ENCODE measurements at places on chromosomes 13 and 19.

- peak; percentile 74 for DNase-seq
These were observed 51.5 kb downstream of the SOX21 start for GRCh38 chr13:94660695-94661326.

DNA sequence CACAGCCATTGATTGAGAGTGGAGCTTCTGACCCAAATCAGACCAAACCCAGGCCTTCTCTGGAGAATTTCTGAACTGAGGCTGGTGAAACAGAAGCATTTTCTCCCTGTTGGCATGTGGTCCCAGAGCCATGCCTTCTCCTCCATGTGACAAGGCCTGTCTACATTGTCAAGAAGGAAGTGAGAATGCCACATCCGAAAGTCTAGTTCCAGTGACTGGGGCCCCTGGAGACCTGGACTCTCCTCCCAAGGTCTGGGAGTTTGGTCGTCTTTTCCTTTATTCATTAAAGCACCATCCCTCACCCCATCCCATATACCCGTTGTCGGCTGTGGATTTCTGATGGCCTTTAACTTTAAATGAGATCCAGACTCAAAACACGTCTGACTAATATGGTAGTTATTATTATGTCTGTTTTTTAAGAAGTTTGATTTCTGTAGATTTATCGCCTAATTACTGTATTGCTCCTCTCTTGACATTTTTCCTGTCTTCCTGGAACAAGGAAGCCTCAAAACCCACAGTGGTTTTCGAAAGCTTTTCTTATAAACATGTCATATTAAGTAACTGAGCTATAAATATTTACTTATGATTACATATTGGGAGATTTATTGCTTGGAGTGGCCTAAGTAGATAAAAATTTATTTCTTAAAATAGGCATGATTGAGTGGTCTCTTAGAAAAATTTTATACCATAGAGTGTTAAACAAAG is 128.3 kb upstream of the FRY start:
- no peak for DNase-seq

DNA sequence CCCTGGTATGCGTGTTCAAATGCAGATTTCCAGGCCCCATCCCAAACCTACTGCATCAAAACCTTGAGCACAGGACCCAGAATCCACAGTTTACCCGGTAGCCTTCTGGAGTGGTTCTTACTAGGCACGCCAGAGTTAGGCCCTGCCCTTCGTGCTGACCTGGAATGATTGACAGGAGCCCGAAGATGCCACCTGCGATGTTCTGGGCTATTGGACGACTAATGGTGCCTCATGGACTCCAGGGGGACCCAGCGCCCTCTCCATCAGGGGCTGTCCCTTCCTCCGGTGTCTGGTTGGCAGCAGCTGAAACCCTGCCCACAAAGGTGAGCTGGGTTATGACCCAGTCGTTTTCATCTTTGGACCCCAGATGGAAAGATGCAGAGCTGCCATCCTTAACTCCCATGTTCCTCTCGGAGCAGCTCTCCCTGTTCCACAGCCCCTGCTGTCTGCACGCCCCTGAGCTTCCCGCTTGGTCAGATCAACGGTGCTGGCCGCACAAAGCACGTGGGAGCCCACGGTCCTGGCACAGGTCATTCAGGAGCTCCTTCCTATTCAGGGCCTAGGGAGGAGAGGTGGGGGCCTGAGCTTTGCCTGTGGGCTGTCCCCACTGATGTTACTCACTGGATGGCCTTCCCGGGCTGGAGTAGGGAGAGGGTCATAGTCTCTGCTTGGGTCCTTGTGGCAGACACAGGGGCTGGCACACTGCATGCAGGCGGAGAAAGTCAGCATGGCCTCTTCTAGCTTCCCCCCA is 65.8 kb downstream of the GPR12 start:
- DNase-seq, result no peak

DNA sequence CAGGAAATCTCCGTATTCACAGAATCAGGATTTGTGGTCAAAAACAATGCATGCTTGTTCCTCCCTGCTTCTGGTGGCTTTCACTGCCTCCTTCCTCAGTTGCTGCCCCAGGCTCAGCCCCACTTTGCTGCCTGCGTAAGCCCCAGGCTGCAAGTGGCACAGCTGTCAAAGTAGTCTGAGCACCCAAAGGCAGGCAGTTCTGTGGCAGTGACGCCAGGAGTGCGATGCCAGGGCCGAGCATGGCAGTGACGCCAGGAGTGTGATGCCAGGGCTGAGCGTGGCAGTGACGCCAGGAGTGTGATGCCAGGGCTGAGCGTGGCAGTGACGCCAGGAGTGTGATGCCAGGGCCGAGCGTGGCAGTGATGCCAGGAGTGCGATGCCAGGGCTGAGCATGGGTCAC is 77.3 kb upstream of the GPR183 start:
- DNase-seq, result no peak

DNA sequence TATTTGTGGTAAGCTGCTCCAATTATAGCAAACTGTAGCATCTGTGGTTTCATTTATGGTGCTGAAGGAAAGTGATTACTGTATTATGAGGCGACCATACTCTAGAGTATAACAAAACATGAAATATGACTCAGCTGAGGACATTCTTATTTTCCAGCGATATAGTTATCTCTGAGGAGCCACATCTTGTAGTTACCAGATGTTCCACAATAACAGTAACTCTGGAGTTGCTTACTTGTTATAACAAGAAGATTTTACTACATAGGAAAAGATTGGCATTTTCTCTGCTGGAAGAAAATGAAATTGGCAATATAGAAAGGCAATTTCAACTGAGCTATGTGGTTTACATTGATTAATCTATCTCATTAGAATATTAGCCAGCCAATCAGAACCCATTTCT is 1634.2 kb downstream of the PCDH9 start:
- no peak for DNase-seq

DNA sequence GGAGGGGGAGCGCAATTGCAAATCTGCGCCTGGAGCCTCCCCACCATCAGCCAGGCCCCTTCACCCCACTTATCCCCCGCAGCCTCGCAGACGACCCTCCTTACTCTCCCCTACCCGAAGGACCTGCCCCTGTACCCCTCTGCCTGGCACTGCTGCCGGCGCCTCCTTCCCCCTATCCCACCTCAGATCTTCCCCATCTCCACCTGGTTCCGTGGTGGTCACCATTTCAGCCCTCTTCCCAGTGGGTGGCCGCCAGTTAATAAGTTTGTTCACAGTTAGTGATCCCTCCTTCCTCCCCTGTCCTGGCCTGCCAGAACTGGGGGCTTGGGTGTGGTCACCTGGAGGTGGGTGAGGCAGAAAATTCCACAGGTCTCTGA is 397 bp downstream of the SLC44A2 start:
- DNase-seq, result no peak

DNA sequence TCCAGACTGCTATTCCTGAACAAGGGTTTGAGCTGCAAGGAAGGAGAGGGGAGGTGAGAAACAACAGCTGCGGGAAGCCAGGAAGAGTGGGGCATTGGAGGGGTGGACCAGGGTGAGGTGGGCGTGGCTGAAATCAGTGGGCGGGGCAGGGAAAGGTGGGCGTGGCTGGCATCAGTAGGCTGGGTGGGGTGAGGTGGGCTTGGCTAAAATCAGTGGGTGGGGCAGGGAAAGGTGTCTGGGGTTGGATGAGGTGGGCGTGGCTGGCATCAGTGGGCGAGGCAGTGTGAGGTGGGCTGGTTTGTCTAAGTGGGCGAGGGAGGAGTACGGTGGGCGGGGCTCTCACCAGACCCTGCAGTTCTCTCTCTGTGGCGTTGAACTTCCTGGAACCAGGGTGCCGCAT is 87.6 kb downstream of the MUC16 start:
- no peak for DNase-seq

DNA sequence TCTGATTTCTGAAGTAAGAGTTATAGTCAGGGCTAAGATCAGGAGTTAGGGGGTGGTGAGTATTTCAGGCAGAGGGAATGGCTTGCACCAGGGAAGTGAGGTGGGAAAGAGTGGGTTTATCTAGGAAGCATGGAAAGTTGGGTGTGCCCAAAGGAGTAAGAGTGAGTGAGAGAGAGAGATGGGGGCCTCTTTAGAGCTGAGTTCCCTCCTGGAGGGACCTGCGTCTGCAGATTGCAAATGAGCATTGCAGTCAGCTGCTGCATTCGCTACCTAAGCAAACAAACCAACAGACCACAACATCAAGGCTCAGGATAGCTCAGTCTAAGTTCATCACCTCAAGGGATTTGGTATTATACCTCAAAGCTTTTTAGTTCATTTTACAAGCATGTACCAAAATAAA is 405.8 kb downstream of the FGF9 start:
- DNase-seq, result peak; percentile 34

DNA sequence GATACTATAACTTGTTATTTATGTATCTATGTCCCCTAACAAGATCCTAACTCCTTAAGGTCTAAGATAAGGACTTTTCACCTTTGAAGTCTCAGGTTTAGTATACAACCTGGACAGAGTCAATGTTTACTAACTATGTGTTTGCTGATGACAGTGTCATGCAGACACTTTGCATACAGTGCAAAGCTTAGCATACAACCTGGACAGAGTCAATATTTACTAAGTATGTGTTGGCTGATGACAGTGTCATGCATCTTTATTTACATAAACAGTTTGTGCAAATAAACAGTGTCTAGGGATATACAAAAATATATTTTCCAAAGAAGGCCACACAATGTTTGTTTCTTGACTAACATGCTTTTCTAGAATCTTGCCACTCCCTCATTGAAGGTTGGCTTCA is 34.7 kb downstream of the DCT start:
- DNase-seq, result no peak
